Activated T-helper 1 cell treated with anti-CD3 and anti-CD28 coated beads, Interleukin-12 subunit alpha, Interleukin-12 subunit beta, Interleukin-2, Interleukin-4 antibody, amounts not matched to agents 30 ng/mL and 10 ng/mL and 1 ng/mL, durations not matched to agents 14 hours and 24 hours and 36 hours (primary cell): ENCODE measurements at places on chromosomes 4 and X.
A peak's percentile ranks its signal among the peaks of the same experiment; 100 is the strongest.

- DNase-seq: peak; percentile 34
These were observed 7.8 kb upstream of the AKAP14 start for GRCh38 chrX:119887721-119888425.

DNA sequence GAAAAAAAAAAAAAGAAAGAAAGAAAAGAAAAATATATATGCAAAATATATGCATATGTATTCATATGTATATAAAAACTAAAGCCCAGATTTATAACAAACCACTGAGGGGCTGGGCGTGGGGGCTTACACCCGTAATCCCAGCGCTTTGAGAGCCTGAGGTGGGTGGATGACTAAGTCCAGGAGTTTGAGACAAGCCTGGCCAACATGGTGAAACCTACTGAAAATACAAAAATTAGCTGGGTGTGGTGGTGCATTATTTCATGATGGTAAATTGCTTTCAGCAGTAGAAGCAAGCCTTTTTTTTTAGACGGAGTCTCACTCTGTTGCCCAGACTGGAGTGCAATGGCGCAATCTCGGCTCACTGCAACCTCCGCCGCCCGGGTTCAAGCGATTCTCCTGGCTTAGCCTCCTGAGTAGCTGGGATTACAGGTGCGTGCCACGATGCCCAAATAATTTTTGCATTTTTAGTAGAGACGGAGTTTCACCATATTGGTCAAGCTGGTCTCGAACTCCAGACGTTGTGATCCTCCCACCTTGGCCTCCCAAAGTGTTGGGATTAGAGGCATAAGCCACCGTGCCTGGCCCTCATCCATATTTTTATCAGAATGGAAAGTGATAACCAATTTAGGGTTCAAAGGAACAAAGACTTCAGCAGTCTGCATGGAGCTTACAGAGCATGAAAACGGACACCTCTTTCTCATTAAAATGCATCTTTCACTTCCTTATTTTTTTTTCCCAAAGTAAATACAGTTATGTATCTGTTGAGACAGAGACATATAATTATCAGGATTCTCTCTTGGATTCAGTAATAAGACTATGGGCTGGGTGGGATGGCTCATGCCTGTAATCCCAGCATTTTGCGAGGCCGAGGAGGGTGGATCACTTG lies 27.7 kb upstream of the MOB1B start:
- DNase-seq: no peak

DNA sequence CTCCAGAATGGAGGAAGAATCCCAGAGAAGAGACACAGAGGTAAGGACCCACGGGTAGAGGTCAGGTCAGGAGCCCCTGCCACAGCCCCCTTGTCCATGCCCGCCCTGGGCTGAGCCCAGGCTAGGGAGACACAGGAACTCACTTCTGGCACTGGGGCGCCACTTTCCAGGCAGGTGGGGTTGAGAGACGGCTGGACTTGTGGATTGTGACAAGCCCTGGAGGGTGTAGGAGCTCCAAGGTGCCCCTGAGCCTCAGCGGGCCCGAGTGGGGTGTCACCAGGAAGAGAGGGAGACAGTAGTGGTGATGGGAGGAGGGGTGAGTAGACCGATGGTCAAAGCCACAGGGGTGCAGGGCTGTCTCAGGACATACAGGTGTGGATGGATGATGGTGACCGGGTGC lies 58.9 kb downstream of the WFS1 start:
- no peak for DNase-seq

- no peak for DNase-seq
These were observed 5.6 kb upstream of the SYTL5 start for GRCh38 chrX:38000706-38001105.

GRCh38 chr4:7815562-7815961 lies 124.1 kb downstream of the AFAP1 start:
- no peak for DNase-seq

DNA sequence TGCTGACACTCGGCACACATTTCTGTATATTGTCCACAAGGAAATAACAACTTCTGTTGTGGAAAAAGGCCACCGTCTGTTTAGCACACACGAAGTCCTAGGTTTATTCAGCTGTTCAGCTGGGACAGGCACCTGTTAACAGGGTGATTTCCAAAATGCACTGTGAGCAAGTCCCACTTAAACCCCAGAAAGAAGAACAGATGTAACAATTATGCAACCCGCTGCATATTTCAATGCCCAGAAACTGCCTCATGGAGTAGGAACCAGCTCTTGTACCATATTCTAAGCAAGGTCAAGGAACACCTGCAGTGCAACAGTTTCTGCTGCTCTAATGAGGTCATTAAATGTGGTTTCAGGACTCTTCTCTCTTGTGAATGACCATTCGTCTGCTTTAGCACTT lies 77.1 kb downstream of the GEMIN8 start:
- DNase-seq: no peak

DNA sequence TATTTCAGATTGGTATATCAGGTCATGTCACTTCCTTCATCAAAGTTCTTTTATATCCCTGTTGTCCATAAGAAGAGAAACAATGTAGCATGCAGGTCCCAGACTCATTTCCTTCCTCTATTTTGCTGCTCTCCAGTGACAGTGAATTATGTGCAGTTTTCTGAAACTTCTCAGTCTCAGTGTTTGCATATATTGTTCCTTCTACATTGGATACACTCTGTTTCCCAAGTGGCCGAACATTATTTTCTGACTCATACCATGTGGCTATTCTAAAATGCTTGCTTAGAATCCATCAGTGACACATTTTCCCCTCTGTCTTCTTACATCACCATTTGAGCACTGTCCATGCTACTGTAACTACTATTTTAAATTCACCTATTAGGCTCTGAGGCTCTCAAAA lies 305.7 kb downstream of the PDHA2 start:
- DNase-seq: no peak

GRCh38 chrX:9329056-9329455 lies 135.8 kb upstream of the TBL1X start:
- DNase-seq: no peak

DNA sequence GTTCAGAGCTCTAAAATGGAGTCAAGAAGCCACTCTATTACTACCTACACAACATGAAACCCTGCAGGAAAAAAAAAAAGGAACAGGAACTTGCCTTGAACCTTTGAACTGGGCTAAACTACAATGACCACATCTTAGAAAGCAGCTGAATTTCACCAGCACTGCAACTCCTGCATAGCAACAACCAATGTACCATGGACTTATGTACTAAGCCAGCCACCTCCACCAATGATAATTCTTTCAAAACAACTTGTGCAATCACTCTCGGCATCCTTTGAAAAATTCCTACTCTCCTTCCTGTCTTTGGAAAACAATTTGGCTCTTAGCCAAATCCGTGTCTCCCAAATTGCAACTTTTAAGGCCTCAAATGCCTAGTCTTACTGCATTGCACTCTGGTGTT lies 26.8 kb upstream of the FMR1 start:
- DNase-seq: no peak

- DNase-seq: no peak
These were observed 3.5 kb upstream of the CDKL2 start for GRCh38 chr4:75633846-75634245.

- DNase-seq: no peak
These were observed 21.4 kb upstream of the MRFAP1 start for GRCh38 chr4:6619116-6619465.

DNA sequence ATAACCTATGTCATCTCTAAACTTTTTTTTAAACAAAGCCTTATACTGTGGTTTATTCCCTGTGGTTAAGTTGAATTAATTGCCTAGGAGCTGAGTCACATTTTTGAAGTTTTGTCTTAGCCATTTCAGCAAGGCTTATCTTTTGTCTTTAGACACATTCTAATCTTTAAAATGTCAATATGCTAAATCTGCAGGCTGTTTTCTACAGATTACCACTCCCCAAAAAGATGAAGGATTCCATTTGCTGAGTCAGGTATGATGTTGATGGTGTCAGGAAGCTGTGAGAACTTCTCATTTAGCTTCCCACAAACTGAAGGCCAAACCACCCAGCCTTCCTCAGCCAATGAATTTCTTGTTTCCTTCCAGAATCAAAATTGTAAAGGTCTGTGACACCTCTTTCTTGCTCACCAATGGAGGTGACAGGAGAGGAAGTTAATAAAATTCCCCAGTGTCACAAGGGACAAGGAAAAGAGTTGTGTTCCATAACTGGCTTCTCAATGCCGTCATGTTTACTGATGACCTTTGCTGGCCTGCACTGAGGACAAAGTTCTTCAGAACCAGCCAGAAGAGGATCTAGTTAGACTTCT lies 3.7 kb upstream of the CXCL6 start:
- DNase-seq: no peak

DNA sequence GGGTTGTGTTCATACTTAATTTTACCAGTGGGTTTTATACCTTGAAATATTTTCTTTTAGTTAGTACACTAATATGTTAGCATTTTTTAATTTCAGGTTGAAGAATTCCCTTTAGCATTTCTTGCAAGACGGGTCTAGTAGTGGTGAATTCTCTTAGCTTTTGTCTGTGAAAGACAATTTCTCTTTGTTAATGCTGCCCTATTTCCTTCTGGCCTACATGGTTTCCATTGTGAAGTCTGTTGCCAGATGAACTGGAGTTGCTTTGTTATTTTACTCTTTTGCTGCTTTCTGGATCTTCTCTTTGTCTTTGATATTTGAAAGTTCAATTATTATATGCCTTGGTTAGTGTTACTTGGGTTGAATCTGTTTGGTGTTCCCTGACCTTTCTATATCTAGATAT lies 25.0 kb upstream of the MTHFD2L start:
- no peak for DNase-seq

DNA sequence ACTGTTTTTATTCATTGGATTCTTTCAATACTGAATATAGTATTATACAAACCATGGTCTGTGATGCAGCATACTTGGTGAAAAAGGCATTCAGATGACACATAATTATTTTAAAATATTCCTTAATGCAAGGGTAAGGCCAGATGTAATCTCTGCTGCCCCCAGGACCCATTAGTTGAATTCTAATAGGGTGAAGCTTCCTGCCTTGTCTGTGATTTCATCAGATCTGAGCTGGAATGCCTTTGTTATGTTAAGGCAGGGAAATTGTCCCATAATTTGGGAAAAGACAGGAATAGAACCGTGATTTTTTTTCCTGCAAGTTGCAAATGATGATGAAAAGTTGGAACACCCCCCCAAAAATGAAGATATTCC lies 26.1 kb downstream of the ZRSR2 start:
- DNase-seq: no peak

DNA sequence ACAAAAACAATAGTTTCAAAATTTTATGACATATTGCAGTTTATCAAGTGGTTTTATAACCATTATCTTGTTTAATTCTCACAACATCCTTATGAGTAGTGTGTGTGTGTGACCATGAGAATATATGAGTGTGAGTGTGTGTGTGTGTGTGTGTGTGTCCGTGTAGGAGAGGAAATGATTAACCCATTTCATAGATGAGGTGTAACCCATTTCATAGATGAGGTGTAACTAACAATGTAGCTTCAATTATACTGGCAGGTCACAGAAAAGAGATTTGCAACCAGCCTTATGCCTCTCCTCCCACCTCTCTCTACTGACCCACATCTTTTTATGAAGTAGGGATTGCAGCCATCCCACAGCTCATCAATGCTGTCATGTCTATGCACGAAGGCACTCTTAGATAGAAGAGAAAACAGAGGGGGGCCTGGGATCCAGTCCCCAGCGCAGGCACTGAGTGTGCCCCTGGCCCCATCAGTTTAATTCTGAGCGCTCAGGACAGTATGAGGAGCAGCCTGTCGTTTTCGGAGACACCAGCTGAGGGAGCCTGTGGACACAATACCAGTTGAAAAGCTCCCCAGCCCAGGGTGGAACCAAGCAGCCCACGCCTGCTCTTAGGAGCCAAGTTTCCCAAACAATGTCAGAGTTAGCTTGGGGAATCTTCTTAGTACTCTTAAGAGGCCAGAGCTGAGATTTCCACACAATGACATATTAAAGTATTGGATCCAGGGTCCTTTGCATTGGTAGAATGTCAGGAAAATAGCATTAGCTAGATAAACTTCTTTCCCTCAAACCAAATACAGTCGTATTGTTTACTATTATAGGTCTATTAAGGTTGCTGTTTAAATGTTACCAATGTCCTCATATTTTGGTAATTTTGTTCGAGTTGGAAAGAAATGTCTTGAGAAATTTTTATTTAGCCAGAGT lies 88.6 kb downstream of the PALLD start:
- DNase-seq: no peak
